Sciatic nerve (tissue), 2 donors: ENCODE measurements at places on chromosomes 3 and 15.
A peak's percentile ranks its signal among the peaks of the same experiment; 100 is the strongest.

DNA sequence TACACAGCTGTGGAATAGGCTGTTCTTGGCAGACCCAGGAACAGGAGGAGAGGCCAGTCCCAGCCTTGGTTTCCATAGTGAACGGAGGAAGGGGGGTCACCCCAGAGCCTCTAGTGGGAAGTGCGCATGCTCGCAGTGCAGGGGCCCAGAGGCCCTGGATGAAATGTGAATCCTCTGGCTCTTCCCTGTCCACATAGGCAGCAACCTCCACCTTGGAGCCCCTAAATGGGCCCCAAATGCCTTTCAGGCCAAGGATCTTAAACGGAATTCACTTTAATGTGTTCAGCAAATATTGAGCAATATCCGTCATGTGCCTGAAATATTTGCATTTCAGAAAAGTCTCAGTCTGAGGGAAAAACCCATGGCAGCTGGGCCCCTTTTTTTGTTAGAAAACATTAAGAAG is 3.3 kb upstream of the NDN start:
- DNase-seq = peak; percentile 78

GRCh38 chr3:152793969-152794368 is 41.0 kb upstream of the P2RY1 start:
- no peak for DNase-seq

DNA sequence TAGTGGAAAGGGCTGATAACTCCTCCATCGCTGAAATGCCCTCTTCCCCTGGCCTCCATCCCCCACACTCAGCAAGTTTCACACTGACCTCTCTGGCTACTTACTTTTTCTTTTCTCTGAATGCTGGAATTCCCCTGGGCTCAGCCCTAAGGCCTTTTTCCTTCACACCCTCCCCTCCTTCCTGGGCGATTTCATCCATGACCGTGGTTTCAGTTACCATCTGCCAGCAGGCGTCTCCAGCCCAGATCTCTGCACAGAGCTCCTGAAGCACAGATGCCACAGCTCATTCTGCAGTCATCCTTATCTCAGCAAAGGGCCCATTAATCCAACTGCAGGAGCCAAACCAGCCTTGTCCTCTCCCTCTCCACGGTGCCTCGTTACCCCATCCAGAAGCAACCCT is 114.0 kb downstream of the RFTN1 start:
- DNase-seq = no peak

GRCh38 chr3:149850787-149851584 is 38.0 kb downstream of the RNF13 start:
- no peak for DNase-seq

- no peak for DNase-seq
Observed at GRCh38 chr15:83276661-83277060, 7.8 kb downstream of the BNC1 start.

DNA sequence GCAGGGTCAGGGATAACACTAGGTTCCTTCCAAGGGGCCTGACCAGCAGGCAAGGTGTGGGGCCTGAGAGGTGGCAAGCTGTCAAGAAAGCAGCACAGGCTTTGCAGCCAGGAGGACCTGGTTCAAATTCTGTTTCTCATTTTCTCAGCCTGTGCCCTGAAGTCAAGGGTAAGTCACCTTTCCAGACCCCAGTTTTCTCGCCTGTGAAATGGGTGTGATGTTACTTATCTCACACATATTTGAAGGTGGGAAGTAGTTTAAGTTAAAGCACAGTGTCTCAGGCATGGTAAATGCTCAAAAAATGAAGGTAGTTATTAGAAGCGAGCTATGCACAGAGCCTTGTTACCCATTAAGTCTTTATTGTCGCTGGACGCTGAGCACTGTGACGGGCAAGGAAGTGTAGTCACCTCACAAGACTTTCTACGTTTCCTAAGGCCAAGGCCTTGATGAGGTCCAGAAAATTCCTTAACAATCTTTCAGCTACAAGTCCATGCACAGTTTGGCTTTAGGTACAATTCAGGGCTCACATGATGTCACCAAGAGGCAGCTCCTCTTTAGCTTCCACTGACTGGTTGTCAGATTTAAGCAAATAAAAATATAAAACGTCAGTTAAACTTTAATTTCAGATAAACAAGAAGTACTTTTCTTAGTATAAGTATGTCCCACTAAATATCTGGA is 522.6 kb upstream of the PROK2 start:
- DNase-seq = no peak

- DNase-seq = no peak
Observed at GRCh38 chr15:65740148-65740547, 51.9 kb downstream of the DENND4A start.
